ENCODE measurements at places on chromosomes 5 and 9.

DNA sequence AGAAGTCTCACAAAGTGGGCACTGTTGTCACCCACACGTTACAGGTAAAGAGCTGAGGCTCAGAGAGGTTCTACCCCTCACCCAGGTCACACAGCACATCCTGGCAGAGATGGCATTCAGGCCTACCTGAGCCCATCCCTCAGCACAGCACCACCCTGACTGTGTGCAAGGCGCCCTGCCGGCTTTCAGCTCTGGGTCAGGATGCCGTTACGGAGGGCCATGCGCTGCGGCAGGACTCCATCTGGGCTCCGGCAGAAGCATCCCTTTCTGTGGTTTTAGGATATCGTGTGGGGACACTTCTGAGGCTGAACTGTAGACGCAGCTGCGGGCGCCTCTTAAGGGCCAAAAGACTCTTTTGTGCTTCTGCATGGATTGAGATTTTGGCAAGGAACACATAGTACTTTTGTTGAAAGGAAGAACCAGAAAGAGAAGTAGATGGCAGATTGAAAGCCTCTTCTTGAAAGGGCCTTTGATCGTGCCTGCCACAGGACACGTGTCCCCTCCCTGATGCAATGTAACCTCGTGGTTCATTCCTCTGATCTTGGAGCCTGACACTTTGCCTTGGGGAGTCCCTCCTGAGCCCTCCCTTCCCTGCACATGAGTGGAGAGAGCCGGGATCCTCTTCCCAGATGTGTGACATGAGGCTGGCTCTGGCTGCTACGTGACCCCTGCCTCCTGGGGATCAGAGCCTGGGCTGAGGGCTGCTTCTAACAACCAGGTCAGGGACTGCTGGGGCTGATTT, 31.3 kb downstream of the USP20 start:
- DNase-seq, result no peak

DNA sequence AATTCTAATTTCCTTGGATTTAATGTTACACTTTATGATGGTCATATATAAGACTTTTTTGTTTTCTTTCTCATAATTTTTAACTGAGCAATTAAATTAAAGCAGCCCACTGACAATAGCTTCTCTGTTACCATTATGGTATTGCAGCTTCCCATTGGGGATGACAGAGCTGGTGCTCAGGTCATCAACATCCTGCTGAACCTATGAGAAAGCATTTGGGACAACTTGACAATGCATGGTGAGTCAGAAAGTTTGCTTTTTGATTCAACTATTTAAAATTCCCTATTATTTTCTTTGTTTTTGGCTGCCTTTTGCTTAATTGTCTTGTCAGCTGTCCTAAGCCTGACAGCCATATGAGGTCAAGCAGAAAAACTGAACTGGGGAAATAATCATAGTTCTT, 487.4 kb upstream of the RIOK2 start:
- no peak for DNase-seq

DNA sequence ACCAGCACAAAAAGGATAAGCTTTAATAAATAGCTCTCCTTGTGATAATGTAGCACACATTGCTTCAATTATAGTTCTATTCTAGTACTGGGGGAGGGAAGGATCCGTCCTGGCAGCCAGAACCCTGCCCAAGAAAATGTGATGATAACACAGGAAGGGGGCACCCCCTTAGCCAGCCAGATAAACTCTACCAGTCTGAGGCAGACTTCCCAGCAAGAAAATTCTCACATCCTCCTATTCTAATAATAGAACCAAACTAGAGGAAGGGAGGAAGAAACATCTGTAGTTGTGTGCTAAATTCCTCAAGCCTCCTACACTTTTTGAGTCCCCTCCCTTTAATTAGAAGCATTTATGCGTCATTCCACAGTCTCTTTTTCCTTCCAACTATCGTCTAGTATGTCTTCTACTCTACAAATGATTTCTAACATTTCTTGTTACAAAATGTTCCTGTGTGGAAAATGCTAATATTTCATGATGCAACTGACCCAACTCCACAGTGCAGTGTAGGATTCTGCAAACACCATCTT, 261.0 kb downstream of the SEMA5A start:
- DNase-seq, result peak; percentile 64

- no peak for DNase-seq
These were observed 63.3 kb downstream of the LIX1 start for GRCh38 chr5:97078958-97079743.

DNA sequence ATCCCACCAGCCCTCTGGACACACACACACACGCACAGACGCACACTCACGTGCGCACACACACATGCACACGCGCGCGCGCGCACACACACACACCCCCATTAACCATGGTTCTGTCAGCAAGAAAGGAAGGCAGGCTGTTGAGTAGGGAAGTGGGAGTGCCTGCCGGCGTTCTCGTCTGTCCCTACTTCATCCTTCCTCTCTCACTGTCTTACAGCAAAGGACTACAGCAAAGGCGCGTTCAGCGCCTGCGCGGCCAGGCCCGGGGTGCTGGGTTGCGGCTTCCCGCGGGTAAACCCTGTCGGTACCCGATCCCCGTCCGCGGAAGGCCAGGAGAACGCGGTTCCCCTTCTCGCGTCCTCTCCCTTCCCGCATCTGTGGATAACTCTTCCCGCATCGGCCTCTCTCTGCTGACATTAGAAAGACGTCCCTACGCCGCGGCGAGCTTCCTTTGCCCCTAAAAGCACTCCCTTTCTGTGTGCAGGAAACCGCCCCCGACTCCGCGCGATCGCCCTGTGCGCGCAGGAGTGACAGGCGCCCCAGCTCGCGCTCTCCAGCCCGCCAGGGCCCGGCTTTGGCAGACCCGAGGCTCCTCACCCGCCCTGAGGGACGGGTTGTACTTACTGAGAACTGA, 219.2 kb downstream of the AGTPBP1 start:
- DNase-seq, result peak; percentile 82

DNA sequence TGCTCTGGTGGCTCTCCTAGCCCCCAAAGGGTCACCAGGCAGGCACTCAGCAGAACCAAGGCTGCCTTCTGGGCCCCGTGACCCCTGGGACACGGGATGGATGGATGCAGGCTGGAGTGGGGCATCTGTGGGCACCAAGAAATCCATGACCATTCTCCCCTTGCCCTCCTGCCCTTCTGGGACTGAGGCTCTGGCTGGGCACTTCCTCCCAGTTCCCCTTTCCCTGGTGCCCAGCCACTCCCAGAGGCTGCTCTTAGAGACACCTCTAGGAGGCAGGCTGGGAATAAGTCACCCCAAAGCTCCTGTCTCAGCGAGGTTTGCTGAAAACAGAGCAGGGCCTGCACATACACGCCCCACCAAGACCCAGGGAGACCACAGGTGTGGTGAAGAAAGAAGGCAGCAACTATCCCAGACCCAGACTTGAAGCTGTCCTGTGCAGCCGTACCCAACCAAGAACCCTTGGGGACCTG, 943 bp downstream of the STING1 start:
- no peak for DNase-seq

DNA sequence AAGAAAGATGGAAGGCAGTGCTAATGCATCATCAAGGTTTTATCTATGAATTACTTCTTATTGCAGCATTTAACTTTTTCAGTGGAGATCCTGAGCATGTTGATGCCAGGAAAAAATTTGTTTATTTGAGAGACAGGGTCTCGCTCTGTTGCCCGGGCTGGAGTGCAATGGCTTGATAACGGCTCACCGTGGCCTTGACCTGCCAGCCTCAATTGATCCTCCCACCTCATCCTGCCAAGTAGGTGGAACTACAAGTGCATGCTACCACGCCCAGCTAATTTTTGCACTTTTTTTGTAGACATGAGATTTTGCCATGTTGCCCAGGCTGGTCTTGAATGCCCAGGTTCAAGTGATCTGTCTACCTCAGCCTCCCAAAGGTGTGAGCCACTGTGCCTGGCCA, 47.2 kb downstream of the AOPEP start:
- DNase-seq, result no peak

- no peak for DNase-seq
These were observed 240.2 kb downstream of the FBXL17 start for GRCh38 chr5:108141676-108142075.

DNA sequence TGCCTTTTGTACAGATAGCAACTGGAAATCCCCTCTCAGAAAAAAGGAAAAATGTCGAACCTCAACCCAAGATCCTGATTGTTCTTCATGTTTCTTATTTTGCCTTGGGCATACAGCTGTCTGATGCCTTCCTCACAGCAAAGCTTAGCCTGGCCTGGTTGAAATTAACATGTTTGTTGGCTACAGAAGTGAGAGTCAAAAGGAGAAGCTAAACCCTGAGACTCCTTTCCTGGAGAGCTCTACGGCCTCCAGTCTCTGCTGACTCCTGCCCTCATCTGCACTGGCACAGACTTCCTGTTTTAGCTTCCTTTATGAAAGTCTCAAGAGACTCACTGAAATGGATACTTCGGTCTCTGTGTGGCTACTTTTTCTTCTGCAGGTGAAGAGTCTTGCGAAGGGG, 186.7 kb downstream of the PARP8 start:
- peak; percentile 67 for DNase-seq
